SW 1271 (cell line): ENCODE measurements at places on chromosomes 2 and 18.
A peak's percentile ranks its signal among the peaks of the same experiment; 100 is the strongest.

GRCh38 chr2:160267692-160268091, 67.6 kb upstream of the ITGB6 start:
- no peak for DNase-seq

GRCh38 chr18:22193466-22193865, 24.1 kb downstream of the GATA6 start:
- no peak for DNase-seq

DNA sequence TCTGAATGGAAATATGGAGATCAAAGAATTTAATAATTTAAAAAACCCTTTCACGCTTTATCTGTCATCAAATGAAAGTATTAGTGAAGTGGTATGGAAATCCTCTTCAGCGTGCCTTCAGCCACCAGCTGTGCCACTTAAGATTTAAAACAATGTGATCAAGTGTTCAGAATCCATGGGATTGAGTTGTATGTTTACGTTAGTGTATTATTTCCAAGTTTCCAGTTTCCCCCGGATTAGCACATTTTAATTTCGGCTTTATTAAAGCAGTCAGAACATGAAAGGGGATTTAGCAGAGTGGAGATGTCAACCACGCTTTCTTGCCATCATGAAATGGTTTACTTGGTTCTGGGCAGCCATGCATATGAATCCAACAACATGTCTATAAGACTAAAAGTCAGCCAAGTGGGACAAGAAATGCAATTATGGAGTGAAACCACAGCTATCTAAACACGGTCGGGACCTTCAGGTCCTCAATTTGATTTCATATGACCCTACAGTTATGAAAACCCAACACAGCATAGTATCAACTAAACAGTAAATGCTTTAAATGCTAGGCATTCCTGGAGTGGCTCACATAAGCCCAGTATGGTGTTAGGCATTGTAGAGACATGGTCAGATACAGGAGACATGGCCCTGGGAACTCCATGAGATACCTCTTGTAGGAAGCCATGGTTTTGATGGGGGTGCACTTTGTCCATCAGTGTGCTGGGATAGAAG, 224.9 kb upstream of the EPAS1 start:
- DNase-seq, result peak; percentile 45

DNA sequence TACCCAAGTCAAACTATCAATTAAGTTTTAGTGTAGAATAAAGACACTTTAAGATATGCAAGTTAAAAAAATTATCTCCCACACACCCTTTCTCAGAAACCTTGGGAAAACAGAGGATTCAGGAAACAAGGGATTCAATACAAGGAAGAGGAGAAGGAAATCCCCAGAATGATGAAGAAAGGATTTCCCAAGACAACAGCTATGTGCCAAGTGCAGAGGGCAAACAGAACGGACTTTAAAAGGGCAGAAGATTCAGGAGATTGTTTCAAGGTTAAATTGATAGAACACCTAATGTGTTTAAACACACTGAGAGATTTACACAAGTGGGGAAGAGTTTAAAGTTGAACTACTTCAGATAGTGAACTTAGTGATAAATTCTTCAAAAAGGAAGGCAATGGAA, 71.5 kb upstream of the EPAS1 start:
- DNase-seq, result no peak

- no peak for DNase-seq
These were observed 35.3 kb downstream of the BCL2 start for GRCh38 chr18:63284173-63284799.

GRCh38 chr2:142536492-142536891, 341.0 kb upstream of the KYNU start:
- DNase-seq, result no peak

GRCh38 chr2:27822049-27822448, 50.5 kb downstream of the MRPL33 start:
- no peak for DNase-seq

DNA sequence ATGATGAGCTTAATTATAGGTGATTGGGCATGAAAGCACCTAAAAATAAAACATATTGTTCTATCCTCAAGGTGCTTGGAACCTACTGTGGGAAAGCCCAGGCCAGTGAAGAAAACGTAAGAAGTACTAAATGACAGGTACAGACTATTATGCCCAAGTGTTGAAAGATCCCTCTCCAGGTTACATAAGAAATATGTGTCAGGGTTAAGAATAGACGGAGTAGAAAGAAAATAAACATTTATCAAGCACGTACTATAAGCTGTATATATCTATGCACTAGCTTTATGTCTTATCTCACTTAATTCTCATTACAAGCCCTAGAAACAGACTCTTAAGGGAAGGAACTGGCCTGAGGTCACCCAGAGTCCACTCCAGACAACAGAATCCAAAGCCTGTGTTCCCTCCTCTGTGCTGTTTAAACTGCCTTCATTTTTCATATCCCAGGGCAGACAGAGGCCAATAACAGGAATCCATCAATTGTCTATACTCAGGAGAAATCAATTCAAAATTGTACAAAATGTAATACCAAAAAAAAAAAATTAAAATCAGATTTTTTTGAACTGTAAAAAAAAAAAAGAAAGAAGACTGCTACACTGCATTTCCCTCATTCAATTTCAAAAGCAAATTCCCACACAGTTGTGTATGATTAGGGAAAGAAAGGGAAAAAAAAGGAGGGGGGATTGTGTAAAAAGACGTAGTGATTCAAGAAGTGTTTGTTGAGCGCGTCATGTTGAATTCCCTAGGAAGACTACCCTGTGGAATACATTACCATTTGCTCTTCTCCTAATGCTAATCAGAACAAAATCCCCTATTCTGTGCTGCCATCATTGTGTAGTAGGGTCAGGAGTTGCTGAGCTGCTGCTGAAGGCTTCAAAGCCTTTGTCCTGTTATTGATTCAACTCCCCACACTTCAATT, 156.3 kb downstream of the IRS1 start:
- DNase-seq, result no peak

DNA sequence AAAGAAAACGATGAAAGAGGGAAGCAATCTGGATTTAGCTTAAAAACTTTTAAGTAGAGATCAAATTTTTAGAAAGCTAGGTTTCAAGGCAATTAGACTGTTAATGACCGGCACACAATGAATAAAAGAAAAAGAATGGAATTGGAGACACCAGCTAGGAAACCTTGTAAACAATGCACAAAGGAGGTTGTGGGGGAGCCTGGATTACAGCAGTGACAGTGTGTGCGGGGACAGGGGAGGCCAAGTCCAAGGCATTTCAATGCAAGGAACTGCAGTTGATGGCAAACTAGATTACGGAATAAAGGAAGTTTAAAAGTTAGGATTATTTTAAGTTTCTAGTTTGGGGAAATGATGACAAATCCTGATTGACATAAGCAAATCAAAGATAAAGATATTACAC, 74.5 kb downstream of the DTNB start:
- DNase-seq, result no peak

DNA sequence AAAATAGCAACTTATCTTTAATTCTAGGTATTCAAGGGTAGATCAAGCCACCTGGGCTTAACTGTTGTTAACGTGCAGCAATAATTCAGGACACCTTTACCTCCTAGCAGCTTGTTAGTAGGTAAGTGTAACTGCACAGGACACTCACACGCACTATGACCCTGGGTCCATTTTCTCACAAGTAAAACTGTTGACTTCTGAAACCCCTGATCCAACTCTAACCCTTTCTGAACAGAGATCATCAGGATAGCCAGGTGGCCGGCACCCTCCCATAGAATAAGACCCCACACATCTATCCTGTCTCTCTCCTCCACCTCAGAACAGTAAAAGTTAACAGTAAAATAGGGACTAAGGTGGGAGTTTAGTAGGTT, 610 bp downstream of the SPC25 start:
- DNase-seq, result no peak

GRCh38 chr2:177178797-177179196, 33.8 kb upstream of the HNRNPA3 start:
- no peak for DNase-seq

DNA sequence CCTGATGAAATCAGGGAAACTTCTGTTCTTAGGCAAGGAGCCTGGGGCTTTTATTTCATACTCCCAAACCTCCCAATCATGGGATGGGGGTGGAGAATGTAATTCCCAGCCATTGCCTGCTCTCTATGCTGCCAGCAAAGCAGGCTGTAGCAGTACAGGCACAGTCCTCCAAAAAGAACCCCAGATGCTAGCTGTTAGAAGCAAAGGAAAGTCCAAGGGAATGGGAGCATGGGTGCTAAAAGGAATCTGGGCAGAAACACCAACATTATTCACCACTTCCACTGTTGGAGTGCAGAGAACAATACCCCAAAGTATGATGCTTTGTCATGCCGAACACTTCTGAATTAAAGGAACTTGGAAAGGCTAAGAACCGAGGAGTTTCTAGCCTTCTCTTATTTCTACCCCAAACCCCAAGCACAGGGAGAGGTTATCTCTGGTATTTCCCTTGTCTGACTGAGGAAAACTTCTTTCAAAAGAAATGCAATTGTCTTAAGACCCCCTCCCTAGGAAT, 24.7 kb downstream of the MDH1 start:
- DNase-seq, result no peak

GRCh38 chr18:6879508-6880195, 150.1 kb downstream of the ARHGAP28 start:
- DNase-seq, result no peak

- DNase-seq, result no peak
These were observed 793 bp downstream of the CNRIP1 start for GRCh38 chr2:68318914-68319397.

DNA sequence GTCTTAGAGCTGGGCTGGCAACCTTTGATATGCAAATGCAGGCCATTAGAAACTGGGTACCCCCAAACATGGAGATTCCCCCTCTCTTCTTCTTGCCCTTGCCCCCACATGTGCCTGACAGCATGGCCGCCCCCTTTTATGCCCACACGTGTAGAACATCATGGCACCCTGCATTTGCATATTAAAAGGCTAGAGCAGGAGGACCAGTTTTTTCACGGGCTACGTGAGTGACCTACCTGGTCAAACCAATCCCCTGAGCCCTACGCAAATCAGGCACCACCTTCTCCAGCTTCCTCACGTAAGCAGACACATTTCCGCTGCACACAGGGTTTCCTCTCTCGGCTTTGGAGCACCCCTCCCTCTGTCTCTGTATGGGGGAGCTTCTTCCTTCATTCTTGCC, 110.9 kb upstream of the COPS8 start:
- DNase-seq, result no peak

DNA sequence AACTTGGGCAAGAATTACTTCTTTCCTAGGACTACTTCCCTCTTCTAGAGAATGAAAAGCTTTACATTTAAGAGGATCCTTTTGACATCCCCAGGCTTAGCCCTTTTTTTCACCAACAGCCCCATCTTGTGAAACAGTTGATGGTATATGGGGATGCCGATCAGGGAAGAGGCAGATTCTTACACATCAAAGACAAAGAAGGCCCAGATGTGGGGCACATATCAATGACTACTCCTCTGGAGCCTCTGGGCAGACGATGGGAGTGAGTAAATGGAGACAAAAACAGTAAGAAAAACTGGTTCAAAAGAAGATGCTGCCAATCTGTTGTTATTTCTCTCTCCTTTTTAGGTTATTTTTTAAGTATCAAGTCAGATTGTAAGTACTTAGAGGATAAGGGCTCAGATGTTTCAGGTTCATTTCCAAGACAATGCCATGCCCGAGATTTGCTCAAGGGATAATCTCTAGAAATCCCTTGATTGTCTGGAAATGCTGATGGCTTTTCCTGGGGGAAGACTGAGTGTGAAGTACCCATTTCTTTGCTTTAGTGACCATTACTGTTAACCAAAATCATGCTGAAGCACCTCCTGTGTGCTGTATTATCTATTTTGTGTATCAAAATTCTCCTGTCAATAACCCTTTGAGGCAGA, 117.5 kb downstream of the EPHA4 start:
- no peak for DNase-seq

- no peak for DNase-seq
These were observed 72.1 kb downstream of the KLHL29 start for GRCh38 chr2:23456881-23457760.

DNA sequence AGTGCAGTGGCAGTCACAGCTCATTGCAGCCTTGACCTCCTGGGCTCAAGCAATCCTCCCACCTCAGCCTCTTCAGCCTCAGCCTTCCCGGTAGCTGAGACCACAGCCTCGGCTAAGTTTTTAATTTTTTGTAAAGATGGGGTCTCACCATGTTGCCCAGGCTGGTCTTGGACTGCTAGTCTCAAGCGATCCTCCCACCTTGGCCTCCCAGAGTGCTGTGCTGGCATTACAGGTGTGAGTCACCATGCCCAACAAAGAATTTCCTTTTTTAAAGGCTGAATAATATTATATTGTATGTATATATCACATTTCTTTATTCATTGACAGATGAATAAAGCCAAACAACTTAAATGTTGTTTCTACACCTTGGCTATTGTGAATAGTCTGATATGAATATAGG, 42.5 kb downstream of the MOB4 start:
- DNase-seq, result no peak
